ENCODE measurements at places on chromosomes 3 and 15.

GRCh38 chr3:16504242-16504641 lies 9.3 kb downstream of the RFTN1 start:
- DNase-seq, result no peak

- DNase-seq, result peak; percentile 28
These were observed 3.9 kb upstream of the PXYLP1 start for GRCh38 chr3:141227752-141228151.

GRCh38 chr15:101439920-101440319 lies 49.6 kb downstream of the PCSK6 start:
- DNase-seq, result no peak

DNA sequence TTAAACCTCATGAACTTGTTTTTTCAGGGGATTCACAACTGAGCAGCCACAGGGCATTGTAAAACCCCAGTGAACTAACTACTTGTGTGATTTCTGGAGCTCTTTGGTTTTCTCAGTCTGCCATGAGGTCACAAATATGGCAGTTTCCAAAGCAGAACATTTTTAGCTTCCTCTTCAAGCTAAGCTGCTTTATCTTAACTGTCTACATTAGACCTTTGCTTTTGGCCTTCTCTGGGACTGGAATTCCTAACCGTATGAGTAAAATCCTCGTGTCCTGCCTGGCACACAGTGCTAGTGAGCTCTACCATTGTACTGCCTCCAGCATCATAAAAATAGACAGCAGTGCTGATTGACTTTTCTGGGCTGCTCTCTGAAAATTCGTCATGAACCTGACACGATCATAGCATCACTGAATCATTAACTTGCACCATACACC lies 22.1 kb downstream of the CDIN1 start:
- DNase-seq, result no peak

DNA sequence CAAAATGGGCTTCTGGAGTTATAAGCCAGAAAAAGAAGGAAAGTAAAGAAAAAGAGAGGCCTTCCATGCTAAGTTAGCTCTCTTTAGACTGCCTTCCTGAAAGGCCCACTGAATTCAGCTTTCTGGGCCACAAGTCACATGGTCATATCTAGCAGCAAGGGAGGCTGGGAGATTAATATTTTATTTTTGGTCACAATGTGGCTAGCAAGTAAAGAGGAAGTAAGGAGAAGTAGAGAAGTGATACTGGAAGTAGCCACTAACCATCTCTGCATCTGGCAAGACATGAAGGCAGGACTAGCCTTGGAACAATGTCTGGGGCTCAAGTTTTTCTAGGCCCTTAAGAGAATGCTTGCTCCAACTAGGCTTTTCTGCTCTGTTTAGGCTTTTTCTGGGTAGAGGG lies 81.8 kb upstream of the UBE2E1 start:
- no peak for DNase-seq

DNA sequence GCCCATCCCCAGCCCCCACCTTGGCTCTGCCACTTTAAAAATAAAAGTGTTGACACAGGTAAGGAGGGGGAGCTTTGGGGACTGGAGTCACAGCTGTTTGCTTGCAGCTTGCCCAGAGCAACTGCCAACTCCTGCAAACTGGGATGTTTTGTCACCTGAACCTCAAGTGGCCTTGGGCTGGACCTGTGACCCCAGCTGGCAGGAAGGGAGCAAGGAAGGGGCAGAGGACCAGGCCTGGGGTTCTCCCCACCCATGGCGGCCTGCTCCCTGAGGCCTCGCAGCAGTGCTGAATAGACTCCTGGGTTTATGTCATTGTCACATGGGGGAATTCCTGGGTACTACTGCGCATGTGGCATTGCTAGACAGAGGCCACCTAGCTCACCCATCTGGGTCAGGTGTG lies 246.9 kb upstream of the TLE3 start:
- DNase-seq, result peak; percentile 5

DNA sequence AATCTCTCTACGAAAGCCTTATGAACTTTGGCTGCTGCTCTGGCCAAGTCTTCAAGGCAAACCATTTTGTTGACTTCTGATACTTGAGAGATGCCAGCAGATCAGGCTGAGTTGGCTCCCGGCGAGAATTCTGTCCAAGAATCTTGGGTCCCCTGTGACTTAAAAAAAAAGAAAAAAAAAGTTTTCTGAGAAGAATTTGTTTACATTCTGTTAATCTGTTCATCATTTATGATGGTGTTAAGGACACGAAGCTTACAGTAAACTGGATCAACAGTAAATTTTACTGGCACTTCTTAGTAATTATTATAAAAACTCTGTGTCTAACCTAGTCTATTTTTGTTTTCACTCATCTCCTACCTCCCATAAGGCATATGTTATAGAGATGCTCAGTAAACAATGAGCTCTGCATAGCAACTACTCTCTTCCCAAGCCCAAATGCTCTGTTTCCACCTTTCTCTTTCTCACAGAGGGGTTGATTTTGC lies 320.9 kb upstream of the RASGRP1 start:
- no peak for DNase-seq

- DNase-seq, result no peak
These were observed 1.4 kb downstream of the UBR1 start for GRCh38 chr15:43104426-43104825.

DNA sequence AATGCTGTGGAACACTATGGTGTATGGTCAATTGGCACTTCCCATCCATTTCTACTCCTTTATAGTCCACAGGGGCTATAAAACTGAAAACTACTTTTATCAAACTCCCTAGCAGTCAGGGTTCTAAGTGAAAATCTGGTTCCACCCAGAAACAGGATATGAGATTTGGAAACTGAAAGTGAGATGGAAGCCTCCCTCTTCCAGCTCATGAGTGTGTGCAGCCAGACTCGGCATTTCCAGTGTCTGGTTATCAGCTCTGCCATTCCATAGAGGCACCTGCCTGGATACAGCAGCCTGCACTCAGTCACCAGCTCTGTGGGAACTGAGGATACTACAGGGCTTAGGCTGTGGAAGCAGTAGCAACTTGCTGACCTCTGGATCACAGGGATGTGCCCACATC lies 14.7 kb upstream of the PLA2G4F start:
- DNase-seq, result no peak

GRCh38 chr3:134373271-134374104 lies 759 bp downstream of the AMOTL2 start:
- DNase-seq, result peak; percentile 93

DNA sequence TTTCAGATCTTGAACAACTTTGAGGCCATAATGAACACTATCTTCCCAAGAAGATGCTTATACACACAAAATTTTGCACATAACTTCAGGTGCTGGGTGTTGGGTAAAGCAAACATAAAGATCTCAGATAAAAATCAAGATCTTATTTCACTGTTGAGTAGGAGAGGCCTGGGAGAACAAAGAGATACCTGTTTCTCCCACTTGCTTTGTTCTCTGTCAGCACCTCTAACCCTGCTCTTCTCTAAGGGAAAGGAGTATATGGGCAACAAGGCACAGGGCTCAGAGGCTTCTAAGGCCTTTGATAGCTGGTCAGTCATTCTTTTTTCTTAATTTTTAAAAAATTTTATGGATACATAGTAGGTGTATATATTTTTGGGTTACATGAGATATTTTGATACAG lies 3.6 kb upstream of the GK5 start:
- no peak for DNase-seq

GRCh38 chr3:42267878-42268277 lies 1.9 kb upstream of the CCK start:
- DNase-seq, result no peak

GRCh38 chr3:45647148-45647619 lies 42.0 kb upstream of the SACM1L start:
- DNase-seq, result no peak

GRCh38 chr15:37034835-37035748 lies 65.3 kb downstream of the MEIS2 start:
- DNase-seq, result no peak

DNA sequence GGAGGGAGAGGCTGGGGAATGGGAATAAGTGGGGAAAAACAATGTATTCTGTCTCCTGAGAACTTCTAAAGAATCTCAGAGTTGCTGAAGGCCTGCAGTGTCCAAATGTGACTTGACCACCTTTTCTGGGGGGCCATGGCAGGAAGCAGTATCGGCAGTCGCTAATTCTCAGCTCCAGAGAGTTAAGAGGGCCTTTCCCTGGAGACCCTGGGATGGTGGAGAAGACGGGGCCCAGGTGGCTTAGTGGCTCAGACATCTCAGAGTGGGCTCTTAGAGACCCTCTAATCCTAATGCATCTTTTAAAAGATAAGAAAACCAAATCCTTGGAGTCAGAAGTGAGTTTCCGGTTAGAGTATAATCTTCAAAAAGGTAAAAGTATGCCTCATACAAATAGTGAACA lies 15.1 kb downstream of the RTP4 start:
- no peak for DNase-seq

GRCh38 chr15:75195122-75195765 lies 6.4 kb upstream of the C15orf39 start:
- peak; percentile 31 for DNase-seq

DNA sequence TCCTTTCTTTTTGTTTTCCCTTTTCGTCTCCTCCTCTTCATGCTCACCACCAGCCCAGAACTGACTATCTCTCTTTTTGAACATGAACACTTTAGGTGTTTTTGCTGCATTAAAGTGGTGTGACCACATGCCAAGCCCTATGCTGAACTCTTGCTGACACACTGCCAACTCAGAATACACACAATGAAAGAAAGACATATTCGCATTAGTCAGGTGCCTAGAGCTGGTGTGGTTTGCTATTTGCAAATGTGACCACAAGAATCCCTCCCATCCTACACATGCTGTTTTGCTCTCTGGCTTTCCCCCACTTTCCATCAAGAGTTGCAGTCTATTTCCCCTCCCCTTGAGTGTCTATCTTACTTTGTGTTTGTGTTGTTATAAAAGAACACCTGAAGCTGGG lies 967.8 kb upstream of the CFAP20DC start:
- no peak for DNase-seq

GRCh38 chr3:170038434-170039110 lies 777 bp downstream of the GPR160 start:
- DNase-seq, result no peak

DNA sequence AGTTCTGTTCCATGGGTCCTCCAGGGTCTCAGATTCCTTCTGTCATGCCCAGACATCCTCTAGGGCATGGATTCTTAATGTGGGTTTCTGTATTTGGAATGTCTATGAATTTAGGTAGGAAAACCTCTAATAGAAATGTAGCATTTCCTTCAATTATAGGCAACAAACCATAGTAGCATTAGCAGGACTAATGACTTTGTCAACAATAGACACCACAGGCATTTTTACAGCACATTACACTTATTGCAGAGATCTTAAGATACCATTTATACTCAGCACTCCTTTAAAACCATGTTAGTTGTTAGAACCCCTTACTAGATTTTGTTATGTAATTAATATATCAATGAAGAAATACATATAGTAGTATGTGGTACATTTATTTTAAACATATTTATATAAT lies 77.8 kb upstream of the TBC1D5 start:
- no peak for DNase-seq

- DNase-seq, result peak; percentile 38
These were observed 1072.6 kb downstream of the ROBO2 start for GRCh38 chr3:78112291-78113010.

DNA sequence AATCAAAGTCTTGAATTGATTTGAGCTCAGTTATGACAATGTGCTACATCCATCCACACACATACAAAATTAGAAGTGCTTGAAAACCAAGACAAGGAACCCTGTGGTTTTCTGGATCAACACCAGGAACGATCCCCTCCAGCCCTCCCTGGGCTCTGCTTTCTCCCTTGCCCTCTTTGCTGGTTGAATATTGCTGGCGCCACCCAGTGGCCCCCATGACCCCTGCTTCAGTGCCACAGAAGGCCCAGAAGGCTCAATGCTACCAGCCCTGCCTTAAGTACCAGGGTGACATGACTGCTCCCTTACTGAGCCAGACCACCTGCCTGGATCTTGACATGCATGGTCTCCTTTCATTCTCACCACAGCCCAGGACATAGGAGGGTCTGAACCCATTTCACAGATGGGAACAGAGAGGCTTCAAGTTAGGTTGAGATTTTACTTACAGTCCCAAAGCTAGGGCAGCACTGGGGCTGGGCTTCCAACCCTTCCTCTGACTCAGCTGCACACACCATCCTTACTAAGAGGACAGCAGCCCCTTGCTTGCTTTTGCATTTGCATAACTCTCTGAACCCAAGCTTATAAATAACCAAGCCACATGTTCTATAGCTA lies 15.0 kb downstream of the IL12A start:
- DNase-seq, result no peak

DNA sequence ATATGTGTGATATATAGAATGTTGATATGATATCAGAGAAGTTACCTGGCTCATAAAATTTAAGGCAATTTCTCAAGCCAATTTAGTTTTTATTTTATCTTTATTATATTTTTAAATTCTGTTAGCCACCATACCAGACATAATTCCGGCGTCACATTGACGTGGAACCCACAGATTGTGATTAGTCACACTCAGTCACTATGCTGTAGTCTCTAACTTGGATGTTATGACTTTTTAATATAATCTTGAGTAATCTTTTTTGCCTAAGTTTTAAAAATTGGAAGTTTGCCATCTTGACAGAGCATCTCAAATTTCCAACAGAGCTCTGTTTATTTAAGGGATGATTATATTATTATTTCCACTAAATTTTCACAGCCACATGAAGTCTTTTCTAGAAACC lies 9.7 kb upstream of the DCLK3 start:
- DNase-seq, result no peak

GRCh38 chr3:55637906-55638638 lies 151.0 kb upstream of the WNT5A start:
- no peak for DNase-seq

- no peak for DNase-seq
These were observed 45.0 kb upstream of the SLC12A8 start for GRCh38 chr3:125257536-125257935.

DNA sequence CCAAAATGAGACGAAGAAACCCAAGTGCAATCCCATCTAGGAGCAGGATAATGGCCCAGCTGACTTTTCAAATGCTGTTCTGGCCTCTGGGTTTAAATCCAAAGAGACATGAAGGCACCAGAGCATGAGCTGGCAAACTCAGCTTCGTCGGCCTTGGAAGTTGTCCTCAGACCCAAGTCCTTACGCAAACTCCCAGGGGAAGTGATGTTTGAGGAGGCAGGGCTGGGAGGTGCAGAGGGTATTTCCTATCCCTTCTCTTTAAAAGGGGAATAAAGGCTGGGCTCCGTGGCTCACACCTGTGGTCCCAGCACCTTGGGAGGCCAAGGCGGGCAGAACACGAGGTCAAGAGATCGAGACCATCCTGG lies 68.9 kb upstream of the HERC1 start:
- DNase-seq, result no peak

All from HAP-1 (cell line).